Sigmoid colon (tissue), 7 donors: ENCODE measurements at places on chromosomes 12 and 14. TPM values are rescaled to one million over a fixed set of nuclear protein-coding genes. Genes with fewer than 3 reads are reported as not detected.

DNA sequence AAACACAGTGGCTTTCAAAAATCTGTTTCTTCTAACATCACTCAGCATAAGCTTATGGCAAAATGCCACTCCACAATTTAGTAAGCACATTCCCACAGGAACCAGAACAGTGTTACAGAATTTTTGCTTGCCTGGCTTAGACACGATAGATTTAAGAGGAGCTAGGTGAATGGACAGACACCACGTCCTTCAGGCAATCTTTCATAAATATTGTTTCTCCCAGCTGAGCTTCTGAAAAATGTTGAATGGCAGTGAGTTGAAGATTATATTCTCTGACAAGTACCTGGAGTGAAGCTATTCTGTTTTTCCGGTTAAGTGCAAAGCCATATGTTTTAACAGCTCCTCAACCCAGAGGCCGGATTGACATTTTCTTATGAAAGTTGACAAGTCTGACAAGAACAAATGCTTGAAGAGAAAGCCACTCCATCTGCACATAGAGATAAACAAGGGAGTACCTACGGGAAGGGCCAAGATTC is 102.0 kb downstream of the FSCB start:
- DNase-seq = no peak

- no peak for DNase-seq
Measured at GRCh38 chr14:62031504-62031903, 269.3 kb downstream of the SNAPC1 start.

DNA sequence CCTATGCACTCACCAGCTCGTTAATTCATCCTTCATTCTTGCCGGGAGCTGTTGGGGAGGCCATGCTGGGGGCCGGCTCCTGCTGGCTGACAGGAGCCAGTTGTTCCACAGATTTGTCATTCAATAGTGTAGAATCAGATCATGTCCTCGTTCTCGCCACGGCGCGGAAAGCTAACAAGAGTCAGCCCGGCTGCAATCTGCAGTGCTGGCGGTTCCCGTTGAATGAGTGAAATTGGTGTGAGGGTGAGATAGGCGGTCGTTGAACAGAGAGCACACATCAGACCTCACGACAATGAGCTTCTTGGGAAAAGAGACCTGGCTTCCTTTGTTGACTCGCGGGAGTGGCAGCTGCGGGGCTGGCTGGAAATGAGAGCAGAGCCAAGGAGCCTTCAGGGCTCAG is 57.5 kb downstream of the KIF26A start:
- DNase-seq = no peak

- no peak for DNase-seq
Measured at GRCh38 chr14:99419905-99420304, 60.8 kb downstream of the SETD3 start.

PLCZ1 gene
- not detected for polyA plus RNA-seq

NAA25 gene
- polyA plus RNA-seq = 0.60 TPM

FOS gene
- polyA plus RNA-seq = 306 TPM

TMPRSS12 gene
- not detected for polyA plus RNA-seq
